ENCODE measurements at places on chromosomes 6 and 20.

- DNase-seq, result no peak
Observed at GRCh38 chr6:168765752-168766151, 324.8 kb downstream of the SMOC2 start.

DNA sequence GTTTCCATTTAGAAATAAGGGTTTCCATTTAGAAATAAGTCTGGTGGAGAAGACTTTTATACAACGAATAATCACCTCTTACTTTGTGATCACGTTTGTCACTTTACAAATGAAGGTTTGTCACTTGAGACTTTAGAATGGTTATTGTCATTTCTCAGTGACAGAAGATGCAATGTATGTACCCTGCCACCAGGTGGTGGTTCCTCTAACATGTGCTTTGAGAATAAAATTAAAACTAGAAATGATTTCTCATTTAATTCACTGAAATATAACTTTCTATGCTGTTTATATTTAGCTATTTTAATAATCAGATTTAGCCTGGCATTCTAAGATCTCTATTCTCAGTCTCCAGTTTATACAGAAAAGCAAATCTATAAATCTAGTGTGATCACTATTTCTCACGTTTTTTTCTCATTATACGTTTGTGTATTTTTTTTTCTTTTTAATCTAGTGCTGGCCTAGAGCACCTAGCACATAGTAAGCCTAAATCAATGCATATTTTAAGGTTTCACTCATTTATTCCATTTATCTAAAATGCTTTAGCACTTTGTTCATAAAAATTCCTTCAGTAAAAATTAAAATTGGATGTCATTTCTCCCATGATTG, 57.4 kb upstream of the TFAP2D start:
- DNase-seq, result no peak

DNA sequence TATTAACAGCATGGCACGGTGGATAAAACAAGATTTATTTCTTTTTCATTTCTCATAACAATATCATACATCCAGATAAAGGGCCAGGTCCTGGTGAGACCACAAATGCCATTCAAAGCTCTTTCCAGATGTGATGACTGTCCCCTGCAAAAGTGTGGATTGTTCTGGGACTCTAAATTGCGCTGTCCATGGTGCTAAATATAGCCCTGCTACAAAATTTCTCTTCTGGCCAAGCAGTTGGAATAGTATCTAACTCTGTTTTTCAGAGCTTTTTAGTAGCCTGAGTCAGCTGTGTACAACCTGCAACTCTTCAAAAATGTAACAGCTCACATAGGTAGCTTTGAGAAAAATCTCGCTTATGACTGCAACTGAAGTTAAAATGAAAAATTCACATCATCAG, 115.8 kb downstream of the MANEA start:
- DNase-seq, result no peak

DNA sequence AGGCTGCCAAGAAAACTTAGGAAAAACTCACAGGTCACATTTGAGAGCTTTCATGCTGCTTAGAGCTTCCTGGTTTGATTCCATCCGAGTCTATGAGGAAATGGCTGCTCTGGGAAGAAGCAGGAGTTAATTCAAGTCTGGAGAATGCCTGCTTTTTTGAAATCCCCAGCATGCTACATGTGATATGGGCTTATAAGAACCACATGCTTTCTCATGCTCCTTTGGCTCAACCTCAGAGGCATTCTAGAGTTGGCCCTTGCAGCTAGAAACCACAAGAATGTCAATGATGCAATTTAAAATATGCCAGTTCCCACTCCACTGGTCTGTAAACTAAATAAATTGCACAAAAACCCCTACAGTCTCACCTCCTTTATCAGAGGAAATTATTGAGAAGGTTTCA, 142.9 kb upstream of the OLIG3 start:
- DNase-seq, result no peak

GRCh38 chr6:132749111-132749510, 8.6 kb downstream of the VNN2 start:
- no peak for DNase-seq

DNA sequence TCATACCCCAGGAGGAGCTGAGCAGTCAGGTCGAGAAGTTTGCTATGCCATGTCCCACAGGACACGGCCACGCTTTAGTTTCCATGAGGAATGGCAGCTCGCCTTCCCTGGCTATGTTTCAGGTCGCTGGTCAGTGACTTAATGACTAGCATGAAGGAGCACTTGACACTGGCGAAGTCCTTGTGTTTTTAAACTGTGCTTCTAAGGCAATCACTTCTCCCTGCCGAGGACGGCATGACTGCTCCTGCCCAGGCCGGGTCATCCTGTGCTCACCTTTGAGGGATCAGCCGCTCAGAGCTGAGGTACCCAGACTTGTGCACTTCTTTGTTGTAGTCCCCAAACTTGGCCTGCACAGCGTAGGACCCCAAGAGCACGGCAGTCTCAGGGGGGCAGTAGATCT, 34.1 kb downstream of the EZR start:
- DNase-seq, result no peak

DNA sequence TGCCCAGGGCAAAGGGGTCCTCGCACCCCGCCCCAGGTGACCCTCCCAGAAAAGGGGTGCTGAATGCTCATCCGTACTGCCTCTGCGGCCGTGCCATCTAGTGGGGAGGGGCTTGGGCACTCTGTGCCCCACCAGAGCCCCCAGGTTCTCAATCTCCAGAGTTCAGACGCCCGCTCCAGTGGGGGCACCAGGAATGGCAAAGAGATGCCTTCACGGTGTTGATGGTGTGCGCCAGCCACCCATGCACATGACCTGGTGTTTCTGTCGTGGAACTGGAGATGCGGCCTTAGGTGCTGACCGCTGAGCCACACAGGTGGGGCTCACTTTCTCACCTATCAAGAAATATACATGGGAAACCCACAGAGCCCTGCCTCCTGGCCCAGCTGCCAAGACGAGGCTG, 30.8 kb downstream of the GNAS-AS1 start:
- DNase-seq, result no peak

- DNase-seq, result no peak
Observed at GRCh38 chr6:52877168-52877567, 32.3 kb downstream of the GSTA3 start.

GRCh38 chr6:167092672-167093339, 30.1 kb upstream of the CCR6 start:
- DNase-seq, result no peak

- peak; percentile 20 for DNase-seq
Observed at GRCh38 chr6:293193-294174, 1.2 kb downstream of the DUSP22 start.

DNA sequence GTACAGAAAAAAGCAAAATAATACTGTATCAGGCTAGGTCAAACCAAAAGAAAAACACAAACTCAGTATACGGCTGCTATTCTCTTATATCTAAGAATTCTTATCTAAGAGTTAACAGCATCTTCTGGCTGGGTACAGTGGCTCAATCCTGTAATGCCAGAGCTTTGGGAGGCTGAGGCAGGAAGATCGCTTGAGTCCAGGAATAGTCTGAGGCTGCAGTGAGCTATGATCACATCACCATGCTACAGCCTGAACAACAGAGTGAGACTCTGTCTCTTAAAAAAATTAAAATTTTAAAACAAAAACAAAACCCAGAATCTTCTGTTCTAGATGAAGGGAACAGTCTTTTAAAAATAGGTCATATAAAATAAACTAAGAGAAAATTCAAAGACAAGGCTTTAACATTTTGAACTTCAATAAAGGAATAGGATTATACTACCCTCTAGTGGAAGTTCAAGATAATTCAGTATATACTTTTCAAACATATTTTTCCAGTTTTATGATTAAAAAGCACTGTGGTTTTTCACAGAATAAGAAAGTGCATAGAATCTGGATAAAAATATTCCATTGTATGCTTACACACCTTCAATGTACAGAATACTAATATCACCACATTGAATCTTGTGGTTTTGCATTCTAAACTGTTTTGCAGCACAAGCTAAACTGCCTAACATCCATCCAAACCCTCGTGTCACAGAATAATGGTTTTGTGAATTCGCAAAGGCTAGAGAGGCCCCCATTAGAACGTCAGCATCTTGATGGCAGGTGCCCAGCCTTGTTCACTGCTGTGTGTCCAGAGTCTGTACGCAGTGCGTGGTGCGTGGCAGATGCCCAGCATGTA, 39.3 kb downstream of the DTNBP1 start:
- DNase-seq, result no peak

DNA sequence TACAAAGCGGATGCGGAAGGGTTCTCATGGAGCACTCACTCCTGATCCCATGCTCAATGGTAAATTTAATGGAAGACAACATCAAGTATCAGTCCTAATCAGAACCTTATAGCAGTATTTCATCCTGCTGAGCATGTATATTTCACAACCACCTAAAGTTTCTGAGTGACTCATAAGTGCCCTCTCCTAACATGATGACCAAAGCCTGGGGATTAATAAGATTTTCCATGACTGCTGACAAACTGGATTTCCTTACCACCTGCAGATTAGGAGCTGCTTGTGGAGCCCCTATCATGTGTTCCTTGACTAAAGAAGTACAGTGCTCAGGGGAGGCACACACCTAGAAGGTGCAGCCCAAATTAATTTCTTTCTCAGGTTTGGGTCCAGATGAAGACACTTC, 112.8 kb downstream of the INSM1 start:
- no peak for DNase-seq

DNA sequence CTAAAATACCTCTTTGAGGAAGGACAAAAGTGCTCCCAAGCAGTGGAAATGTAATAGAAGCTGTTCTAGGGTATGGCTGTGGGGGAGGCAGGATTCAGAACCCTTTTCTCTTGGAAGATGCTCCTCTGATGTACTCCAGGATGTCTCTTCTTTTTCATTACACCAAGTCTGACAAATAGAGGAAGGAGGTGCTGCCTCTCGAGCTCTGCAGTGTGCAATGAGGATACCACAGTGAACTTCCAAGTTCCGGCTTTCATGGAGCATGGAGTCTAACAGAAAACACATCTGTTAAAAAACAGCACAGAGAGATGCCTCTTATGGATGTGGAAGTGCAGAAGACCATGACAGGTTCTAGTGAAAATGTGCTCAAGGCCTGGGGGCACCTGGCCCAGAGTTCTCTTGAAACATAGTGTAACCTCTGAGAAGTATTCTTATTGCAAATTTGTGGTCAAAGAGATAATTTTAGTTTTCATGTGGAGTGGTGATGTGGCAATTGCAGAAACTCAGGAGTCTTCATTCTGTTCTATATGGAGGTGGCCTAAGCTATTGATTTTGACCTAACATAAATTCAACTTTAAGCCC, 362.0 kb upstream of the CITED2 start:
- DNase-seq, result no peak

DNA sequence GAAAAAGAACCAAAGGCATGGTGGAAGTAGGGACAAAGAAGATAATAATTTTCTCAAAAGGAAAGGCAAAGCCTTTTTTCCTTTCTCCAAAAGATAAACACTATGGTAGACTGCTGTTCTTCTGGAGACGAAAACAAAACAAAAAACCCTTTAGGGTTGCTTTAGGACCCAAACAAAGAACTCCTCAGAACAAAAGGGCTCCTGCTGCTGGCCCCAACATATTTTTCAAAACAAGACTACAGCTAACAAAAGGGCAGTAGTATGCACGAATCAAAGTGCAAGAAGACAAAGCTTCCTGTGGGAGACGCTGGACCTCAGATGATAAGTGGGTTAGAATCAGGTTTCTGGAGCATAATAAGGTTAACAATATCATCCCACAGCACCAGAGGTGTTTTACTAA, 15.8 kb downstream of the NCOA5 start:
- no peak for DNase-seq

GRCh38 chr6:152482289-152482688, 154.9 kb downstream of the SYNE1 start:
- DNase-seq, result no peak

GRCh38 chr6:130138909-130139242, 83.9 kb downstream of the SAMD3 start:
- no peak for DNase-seq

GRCh38 chr20:63686492-63687321, 9.7 kb upstream of the TNFRSF6B start:
- DNase-seq, result no peak

GRCh38 chr6:170012037-170012330, 260.6 kb downstream of the ERMARD start:
- no peak for DNase-seq

GRCh38 chr6:3379482-3380060, 77.3 kb downstream of the SLC22A23 start:
- no peak for DNase-seq

DNA sequence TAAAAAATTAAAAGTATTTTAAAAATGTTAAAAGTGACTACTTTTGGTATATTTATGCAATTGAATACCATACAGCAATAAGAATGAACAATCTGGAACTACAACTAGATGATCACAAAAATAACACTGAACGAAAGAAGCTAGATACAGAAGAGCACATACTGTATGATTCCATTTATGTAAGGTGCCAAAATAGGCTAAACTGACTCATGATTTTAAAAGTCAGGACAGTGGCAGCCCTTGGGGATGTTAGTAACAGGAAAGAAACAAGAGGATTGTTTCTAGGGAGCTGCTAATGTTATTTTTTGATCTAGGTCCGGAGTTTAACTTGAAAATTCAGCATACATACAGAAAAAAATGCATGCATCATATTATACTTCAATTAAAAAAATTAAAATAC, 42.3 kb downstream of the KIF13A start:
- DNase-seq, result no peak

DNA sequence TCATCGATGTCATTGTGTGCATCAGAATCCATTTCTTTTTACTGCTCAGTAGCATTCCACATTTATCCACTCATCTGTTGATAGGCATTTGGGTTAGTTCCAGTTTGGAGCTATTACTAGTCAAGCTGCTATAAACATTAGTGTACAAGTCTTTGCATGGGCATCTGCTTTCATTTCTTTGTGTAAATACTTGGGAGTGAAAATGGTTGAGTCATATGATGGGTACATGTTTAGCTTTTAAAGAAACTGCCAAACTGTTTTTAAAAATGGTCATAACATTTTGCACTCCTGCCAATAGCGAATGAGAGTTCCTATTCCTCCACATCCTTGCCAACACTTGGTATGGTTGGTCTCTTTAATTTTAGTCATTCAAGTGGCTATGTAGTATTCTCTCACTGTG, 21.2 kb upstream of the SLC22A2 start:
- DNase-seq, result no peak

DNA sequence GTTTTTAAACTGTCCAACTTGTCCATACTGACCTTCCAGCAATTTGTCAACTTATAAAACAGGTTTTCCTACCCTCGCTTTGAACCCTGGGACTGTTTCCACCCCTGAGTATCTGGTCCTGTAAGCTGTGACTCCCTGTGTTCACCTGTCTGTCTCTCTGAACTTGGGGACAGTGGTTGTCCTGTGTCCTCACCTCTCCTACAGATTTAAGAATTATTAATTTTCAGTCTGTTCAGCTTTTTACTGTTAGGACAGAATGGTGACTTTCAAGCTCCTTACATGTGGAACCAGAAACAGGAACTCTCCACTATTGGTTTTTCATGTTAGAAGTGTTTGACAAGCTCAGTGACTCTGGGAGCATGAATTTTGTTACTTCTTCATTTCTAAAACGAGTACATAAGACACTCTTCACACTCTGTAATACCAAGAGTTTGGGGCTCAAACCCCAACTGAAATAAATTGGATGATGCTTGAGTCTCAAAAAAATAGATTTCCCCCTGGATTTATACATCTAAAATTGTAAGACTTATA, 713.9 kb downstream of the COL12A1 start:
- no peak for DNase-seq

GRCh38 chr6:167550941-167551627, 226.2 kb downstream of the TTLL2 start:
- DNase-seq, result no peak
